ENCODE measurements at places on chromosomes 7 and 10.

DNA sequence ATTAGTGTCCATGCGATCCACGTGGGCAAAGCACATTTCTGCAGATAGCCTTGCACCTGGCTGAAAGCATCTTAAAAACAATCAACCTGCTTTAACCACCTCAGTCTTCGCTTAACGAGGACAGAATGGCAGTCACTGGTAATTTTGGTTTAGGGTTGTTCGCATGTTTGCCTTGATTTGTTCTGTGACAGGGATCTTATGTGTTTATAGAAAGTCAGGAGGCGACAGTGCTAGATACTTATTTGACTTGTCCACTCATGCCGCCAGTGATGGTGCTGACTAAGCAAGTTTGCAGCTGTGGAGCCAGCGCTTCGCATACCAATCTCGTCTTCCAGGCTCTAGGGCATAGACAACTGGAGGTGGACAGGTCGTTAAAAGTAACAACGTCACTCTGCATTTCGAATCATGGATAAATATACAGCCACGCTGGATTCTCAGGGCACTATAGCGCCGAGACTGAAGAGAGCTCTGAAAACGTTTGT, 1.2 kb upstream of the TMEM243 start:
- DNase-seq = no peak

DNA sequence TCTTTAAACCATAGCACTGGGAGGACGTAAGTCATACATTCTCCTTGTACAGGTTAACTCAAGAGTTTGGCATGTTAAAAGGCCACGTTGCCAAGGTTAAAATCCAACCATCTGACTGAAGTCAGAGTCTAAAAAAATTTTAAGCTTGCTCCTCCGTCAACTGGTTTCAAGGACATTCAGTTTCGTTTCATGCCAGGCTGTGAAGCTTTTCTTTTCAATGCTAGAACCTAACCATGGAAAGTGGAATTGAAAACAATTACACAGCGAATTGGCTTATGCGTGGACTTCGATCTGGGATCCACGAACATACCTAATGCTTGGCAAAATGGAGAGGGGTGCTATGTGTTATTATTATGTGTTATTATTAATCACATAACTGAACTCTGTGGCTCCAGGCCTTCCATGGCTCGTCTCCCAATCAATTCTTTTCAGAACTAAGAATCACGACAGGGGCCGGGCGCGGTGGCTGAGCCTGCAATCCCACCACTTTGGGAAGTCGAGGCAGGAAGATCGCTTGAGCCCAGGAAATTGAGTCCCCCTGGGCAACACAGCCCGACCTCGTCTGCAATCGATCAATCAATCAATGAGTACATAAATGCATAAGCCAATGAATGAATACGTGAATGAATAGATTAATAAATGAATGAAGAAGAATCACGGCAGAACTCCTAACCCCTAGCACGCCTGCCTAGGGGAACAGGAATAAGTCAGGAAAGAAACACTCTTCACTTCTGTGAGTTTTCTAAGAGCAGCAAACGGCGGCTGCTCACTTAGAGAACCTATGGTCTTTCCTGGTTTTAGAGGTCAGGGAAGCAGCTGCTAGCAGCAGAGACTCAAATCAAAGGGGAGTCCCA, 733 bp upstream of the ARL5B start:
- no peak for DNase-seq

DNA sequence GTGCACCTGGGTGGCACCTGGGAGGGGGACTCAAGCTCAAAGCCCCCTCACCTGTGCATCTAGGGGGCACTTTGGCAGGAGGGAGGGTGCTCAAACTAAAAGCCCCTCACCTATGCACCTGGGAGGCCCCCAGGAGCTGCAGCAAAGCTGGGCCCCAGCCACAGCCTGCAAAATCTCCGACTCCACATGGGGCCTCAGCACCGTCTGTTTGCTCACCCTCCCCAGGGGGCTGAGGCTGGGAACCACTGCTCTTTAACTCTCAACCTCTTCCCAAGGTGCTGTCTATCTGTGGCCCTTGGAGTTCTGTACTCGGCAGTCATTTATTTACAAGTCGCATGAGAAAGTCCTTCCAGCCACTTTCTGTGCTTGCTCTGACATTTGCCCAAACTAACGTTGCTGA, 458.4 kb downstream of the DNAJB6 start:
- no peak for DNase-seq

DNA sequence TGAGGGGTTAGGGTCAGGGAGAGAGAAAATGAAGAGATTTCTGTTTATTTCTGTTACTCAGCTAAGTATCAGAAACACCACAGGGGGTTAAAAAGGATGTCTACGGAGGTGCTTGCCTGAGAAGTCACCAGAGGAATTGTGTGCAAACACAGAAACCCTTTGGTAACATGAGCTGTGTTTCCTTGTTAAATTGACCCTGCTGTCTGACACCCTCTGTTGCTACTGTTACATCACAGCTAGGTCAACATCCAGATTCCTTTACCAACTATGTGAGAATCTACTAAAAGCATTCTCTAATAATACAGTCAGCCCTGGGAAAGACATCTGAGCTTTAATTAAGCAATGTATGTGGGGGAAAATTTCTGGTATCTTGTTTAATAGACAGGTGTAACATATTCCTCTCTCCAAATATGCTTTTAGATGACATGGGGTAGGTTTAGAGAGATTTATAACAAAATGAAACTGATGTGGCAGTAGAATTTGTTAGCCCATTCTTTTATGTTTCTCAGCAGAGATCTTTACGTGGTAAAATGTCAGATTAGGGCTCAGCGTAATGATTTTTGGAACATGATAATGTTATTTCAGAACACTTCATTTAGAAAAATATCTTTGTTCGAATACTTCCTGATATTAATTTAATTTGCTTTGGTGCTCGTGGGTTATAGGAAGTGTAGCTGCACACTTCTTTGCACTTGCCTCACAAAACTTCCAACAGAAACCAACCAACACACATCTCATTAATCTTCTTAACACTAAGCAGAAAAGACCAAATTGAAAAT, 168.0 kb upstream of the AHR start:
- DNase-seq = no peak

GRCh38 chr10:34808801-34809745, 6.0 kb downstream of the PARD3 start:
- peak; percentile 66 for DNase-seq

DNA sequence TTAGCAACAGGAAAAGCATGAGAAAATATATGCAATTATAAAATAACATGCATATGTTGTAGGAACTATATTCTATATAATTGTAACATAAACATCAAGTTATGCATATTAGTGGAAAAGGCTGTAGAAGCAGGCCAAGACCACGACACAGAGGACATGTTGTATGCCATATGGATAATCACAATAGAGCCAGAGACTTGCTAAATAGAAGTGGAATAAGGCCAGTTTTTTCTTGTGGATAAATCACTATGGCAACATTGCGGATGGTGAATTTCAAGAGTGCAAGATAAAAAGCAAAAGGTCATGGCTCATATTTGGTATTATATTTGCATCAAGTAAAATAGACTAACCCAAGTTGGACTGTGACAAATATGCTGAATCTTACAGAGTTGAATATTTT, 93.0 kb downstream of the PCDH15 start:
- DNase-seq = no peak

- DNase-seq = no peak
Observed at GRCh38 chr10:125850766-125851731, 27.7 kb downstream of the BCCIP start.

DNA sequence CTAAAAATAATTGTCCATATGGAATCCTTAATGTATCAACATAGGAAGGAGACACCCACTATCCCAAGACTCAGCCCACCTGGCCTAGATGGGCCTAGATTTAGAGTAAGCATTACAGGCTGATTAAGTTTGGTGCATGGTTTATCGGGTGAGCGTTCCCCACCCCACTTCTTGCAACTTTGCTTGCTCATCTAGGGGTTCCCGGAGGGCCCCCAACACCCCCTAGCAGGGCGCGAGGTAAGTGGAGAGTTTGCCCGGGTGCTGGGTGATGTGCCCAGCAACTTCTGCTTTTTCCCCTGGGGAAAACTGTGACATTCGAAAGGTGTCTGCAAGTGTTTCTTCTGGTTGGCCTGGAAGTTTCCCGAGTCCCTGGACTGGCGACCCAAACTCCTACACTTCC, 31.7 kb downstream of the SKIDA1 start:
- no peak for DNase-seq

- DNase-seq = no peak
Observed at GRCh38 chr7:47256016-47256415, 325.9 kb downstream of the TNS3 start.

DNA sequence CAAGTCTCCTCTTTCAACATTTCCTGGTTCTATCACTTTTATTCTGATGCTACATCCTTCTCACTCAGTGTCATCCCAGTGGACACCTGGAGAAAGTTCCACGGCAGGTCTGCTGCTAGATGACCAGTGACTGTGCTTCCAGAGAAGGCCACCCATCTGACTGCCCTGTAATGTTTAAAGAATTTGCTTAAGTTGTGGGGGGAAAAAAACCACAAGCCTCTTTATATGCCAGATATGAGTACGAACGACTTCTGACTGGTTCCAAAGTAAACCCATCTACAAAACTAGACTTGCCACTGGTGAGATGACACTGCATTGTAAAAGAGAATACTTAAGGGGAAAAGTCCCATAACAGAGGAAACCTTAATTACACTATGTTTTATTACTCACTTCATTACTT, 69.6 kb upstream of the VWC2 start:
- DNase-seq = no peak

GRCh38 chr7:130379921-130380860, at the start of gene CPA1:
Gene CPA1, plus strand, starts transcription at chr7:130380494. Its CDS starts 27 bp downstream, at chr7:130380521.
- DNase-seq = no peak

GRCh38 chr7:29457565-29458011, 106.0 kb upstream of the PRR15 start:
- DNase-seq = no peak

DNA sequence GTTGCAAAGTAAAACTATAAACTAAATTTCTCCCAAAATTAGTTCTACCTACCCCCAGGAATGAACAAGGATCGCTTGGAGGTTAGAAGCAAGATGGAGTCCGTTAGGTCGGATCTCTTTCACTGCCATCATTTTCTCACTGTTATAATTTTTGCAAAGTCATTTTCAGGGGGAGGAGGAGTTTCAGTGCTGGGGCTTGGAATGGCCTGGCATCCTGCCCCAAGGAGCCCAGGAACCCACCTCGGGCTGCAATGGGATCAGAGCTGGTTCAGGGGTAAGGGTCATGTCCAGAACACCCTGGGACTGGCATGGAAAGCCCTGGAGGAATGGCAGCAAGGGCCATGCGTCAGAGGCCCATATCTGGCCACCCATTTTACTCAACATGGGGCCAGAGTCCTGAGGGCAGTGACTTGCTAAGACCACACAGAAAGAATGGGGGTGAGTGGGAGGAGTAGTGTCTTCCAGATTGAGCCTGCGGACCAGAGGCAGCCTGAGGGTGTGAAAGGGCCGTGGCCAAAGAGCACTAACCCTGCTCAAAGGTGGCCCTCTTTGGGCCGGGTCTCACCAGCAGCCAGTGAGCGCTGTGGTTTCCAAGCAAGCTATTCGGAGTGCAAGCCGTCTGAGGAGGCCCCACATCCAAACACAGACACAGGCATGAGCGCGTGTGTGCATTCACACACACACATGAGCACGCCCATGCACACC, 31.8 kb downstream of the GPRIN2 start:
- DNase-seq = no peak

DNA sequence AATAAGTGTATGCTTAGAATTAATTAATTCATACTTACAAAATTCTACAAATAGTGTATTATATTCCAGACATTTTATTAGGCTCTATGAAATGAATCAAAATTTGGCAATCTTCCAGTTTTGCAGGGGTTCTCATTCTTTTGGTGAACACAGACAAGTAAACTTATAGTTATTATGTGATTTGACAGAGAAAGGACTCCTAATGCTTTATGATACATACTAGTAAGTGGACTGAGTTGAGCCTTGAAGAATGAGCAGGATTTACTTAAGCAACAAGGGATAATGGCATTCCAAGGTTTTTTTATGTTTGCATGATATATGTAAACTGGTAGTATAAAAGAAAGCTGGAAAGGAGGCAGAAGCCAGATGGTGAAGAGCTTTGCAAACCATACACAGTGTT, 145.7 kb upstream of the FERD3L start:
- no peak for DNase-seq

DNA sequence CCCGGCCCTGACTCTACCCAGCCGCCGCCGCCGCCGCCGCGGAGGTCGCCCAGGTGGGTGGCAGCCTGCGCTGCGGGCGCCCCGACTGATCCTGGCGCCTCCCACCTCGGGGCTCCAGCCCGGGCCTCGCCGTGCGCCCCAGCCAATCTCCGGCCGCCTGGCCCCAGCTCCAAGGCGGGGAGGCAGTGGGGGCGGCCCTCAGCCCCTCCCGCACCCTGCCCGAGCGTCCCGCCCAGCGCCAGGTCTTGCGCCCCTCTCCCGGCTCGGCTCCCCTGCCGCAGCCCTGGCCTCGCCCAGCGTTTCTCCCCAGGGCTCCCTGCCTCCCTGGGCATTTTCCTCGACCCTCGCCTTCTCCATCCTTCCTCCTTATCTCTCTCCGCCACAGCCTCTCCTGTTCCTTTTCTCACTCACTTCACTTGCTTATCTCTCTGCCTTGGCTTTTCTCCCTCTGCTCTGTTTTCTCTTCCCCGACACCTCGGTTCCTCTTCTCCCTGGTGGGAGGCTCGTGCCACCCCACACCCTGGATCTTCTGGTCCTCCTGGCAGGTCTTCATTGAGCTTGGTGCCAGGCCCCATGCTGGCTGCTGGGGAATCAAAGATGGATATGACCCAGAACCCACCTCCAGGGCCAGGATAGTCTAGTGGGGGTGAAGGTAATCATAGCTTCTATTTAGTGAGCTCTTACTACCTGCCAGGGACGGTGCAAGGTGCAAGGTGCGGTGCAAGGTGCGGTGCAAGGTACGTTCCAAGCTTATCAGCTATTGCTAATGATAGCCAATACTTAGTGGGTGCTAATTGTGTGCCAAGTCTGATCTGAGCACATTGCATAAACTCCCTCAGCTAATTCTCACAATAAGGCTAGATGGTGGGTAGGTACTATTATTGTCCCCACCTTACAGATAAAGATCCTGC, at the start of gene SFRP5:
SFRP5 (minus strand) TSS at position 87 of the 911 bp plus-strand sequence. CDS start 166 bp downstream, outside the sequence.
- DNase-seq = no peak

- DNase-seq = no peak
Observed at GRCh38 chr7:23290993-23291392, 8.1 kb upstream of the MALSU1 start.

- no peak for DNase-seq
Observed at GRCh38 chr10:35754519-35754918, 112.4 kb upstream of the FZD8 start.

- DNase-seq = no peak
Observed at GRCh38 chr7:70619130-70619529, 512.8 kb upstream of the GALNT17 start.

- no peak for DNase-seq
Observed at GRCh38 chr10:73992899-73993788, 4.8 kb upstream of the VCL start.

DNA sequence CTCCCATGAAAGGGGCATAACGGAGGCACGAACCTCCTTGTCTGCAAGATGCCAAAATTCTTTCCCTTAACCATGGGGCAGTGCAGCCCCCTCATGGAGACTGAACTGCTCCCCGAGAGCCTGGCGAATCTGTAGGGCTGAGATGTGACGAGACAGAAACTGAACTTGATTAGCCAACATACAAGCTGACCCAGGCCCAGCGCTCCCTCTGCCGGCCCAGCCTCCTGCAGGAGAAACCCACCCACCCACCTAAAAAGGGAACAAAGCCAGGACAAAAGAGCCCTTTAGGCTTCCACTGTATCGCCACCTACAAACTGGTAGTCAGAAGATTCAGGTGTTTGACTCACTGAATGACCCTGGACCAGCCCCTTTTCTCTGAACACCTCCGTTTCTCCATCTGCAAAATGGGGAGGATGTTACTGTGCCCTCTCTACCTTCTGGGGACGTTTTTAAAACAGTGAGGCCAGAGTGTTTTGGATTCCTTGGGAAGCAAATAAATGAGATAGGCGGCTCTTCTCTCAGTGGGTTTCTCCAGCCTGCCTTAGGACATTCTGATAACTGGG, 58.4 kb downstream of the C10orf105 start:
- DNase-seq = no peak

All from NCI-H2171 (cell line).